Eye (tissue), 1 donor: ENCODE measurements at places on chromosomes 4 and X.

DNA sequence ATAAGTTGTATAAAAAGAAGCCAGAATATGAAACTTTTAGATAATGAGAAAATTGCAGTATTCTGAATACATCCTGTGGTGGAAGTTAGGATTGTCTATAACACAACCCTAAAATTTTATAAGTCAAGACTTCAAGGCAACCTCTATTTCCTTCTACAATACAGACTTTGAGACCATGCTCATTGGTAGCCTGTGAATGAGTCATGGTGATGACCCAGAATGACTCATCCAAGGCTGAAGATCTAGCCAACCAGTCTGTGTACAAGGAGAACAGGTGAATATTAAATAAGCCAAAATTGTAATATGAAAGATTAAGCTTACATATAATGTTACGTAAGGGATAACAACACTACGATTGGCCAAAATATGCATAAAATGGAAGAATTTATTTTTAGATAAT, 475.9 kb upstream of the GALNT7 start:
- no peak for DNase-seq

GRCh38 chrX:42102586-42103282, 179.4 kb upstream of the CASK start:
- DNase-seq: no peak

DNA sequence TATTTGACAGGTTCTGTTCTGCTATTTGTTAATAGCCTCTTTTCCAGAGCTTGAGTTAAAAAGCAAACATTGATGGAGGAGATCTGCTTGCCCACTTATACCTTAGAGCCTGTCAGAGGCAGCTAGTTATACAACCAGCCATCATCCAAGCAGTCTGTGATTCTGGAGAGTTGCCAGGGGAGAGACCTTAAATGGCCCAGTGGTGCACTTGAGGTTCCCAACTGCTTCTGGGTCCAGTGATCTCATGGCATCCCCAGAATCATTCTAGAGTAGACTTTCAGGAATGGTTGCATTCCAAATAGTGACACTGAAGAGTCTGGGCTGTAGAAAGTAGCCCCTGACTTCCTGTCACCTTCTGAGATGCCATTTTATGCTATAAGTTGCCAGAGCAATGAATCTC, 160.7 kb downstream of the FHIP1A start:
- no peak for DNase-seq

DNA sequence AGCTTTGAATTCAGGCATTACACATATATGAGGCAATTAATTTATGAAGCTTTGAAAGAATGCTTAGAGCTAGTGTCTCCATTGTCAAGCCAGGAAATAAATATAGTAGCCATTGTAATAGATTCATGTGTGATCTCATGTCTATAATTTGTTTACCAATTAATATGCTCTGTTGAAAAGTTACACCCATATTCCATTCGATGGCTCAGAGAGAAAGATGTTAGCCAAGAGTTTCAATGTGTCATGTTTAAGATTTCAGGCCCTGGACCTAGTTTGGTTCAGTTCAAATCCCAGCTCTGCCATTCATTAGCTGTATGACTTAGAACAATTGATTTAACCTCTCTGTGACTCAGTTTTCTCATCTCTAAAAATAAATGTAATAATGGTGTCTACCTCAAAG, 263.3 kb downstream of the SNCA start:
- DNase-seq: no peak
